ENCODE measurements at places on chromosomes 16 and 17.

DNA sequence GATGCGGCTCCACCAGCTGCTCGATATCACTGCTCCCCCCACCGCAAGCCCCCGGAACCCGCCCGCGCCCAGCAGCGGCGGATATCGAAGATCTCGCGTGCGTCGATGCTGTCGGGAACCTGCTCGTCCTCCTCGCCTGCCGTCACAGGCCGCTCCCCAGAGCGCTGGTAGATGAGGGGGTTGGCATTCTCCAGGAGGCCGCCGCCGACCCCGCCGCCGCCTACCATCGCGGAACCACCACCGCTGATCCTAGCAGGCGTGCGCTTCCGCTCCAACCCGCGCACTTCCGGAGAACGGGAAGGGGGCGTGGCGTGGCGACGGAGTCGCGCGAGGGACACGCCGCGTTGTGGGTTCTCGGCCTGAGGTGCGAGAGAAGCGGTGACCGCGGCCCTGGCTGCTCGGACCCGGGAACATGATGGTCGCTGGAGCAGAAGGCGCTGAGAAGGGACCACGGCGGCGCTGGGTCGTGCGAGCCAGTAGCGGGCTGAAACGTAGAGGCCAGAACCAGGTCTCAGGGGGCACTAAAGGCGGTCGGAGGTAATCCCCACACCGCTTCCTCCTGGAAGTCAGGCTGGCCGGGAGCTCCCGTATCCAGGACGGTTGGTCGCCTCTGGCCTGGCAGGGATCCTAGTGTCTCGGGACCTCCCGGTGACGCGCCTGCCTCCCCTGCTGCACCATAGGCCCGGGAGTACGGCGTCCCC is at the start of gene CIAO2B:
TSS of gene CIAO2B (minus strand) at position 265 of the 701 bp plus-strand sequence. CDS start at position 227, 38 bp downstream.
- DNase-seq, result peak; percentile 85

DNA sequence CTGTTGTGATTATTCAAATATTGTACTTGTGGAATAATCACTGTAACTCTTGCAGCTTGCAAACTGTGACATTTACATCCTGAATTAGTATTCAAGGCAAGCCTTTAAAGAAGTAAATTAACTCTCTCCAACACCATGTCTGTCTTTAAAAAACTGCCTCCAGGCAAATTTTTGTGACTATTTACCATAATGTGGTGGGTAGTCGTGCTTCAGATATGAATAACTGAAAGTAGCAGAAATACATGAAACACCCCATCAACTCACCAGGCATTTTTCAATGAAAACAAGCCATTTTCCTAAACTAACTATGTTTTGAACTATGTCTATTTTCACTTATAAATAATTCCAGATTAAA is 217.4 kb upstream of the PSMD7 start:
- no peak for DNase-seq

DNA sequence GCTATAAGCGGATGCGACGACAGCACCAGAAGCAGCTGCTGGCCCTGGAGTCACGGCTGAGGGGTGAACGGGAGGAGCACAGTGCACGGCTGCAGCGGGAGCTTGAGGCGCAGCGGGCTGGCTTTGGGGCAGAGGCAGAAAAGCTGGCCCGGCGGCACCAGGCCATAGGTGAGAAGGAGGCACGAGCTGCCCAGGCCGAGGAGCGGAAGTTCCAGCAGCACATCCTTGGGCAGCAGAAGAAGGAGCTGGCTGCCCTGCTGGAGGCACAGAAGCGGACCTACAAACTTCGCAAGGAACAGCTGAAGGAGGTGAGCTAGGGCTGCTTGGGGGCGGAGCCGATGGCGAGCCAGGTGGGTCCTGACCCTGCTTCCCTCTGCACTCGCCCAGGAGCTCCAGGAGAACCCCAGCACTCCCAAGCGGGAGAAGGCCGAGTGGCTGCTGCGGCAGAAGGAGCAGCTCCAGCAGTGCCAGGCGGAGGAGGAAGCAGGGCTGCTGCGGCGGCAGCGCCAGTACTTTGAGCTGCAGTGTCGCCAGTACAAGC is 10.1 kb downstream of the HIRIP3 start:
- DNase-seq, result no peak

DNA sequence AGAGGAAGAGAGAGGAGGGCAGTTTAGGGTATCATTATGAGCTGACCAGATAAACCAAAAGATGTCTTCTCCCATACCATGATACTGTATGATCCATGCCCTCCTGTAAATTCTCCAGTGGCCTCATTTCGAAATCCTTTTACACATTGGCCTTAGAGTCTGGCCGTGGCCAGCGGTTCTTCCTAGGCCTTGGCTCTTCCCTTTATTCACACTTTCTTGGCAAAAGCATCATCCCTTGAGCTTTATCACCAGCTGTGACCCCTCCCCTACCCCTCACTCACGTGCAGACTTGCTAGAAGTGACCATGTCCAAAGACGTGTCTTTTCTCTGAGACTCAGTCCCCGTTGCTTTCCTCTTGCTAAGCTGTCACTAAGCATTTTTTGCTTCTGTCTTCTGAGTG is 22.8 kb downstream of the KATNIP start:
- no peak for DNase-seq

GRCh38 chr16:77564791-77565390 is 130.1 kb upstream of the ADAMTS18 start:
- DNase-seq, result no peak

- no peak for DNase-seq
These were observed at the start of gene SLC16A3 for GRCh38 chr17:82228842-82229697. Gene SLC16A3, plus strand, starts transcription at chr17:82229042. Its CDS starts 6,967 bp downstream, at chr17:82236009.

DNA sequence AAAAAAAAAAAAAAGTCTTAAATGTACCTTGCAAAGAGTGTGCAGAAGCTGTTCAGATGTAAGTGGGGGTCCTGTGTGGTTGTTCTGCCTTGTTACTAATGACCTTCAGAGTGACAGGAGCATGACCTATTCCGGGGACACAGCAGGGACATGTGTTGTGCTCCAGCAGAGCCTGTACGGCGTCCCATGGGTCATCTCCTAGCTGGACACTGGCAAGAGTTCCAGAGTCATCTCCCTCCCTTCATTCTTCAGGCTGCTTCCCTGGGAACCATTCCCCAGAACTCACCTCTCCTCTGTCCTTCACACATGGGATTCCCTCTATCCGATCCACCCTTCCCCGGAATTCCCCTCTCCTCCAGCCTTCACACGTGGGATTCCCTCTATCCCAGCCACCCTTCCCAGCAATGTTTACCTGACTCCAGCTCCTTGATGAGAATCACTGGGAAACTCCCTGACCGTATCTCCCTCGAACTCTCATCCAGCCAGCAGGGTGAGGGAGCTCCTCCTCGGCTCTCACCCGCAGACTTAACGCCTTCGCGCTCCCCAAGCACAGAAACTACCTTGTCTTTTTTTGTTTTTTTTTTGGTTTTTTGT is 85.8 kb downstream of the MRM3 start:
- no peak for DNase-seq

DNA sequence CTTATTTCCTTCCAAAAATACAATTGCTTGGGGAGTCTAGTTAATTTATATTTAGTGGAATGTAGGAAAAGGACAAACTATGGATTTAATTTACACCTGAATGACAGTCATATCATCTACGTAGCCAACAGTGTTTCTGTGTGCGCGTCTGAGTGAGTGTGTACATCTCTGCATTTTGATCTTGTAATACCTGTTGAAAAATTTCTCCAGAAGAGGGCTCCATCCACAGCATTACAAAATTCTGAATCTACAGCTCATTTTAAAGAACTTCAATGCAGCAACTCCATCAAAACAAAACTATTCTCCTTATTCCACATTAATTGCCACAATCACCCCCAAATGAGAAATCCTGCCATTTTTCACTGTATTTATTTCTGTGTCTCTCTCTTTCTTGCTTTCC is 3.9 kb downstream of the CDH13 start:
- DNase-seq, result no peak

DNA sequence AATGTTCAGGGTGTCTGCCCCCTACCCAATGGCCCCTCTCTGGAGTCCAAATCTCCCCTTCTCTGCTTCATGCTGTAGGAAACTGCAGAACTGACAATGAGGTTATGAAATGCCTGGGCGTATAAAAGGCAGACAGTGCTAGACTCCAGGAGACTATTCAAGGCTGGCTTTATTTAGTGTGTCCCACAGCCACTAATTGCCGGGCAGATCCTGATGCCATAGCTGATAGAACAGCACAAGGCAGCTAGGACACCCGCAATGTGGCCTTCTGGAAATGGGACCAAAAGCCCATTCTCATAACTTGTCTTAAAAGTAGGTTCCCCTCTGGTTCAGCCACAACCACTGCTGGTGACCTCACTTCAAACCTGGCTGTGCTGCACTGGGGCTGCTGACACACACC is 28.5 kb upstream of the CD300E start:
- DNase-seq, result no peak

- no peak for DNase-seq
These were observed 589 bp upstream of the FBF1 start for GRCh38 chr17:75941442-75941819.

DNA sequence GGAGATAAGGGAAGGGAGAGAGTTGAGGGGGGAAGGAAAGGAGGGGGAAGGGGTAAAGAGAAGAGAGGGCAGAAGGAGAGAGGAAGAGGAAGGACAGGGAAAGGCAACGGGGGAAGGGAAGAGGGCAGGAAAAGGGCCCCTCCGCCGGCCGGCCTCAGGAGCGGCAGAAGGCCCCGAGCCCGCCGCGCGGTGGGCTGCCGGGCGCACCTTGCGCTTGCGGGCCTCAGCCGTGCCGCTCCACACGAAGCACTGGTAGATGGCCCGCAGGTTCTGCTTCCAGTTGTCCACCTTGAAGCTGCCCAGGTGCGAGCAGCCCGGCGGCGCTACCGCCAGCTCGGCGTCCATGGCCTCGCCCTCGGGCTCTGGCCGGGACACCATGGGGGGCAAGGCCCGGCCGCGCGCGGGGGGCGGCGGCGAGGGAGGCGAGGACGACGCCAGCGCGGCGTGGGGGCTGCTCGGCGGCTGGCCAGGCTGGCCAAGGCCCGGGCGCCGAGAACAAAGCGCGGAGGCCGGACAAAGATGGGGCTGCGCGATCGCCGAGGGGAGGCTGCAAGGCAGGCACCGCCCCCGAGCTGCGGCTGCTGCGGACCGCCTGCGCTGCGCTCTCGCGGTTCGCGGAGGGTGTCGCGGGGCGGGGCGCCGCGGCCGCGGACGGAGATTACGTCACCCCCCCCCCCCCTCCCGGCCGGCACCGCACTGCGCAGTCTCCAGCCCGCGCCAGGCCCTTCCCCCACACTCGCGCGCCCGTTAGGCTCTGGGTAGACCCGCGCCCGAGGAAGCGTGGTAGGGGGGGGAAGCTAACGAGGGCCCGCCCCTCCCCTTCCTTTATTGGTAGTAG is at the start of gene USP22:
TSS of gene USP22 (minus strand) at position 554 of the 838 bp plus-strand sequence. CDS start at position 378, 176 bp downstream.
- DNase-seq, result no peak

DNA sequence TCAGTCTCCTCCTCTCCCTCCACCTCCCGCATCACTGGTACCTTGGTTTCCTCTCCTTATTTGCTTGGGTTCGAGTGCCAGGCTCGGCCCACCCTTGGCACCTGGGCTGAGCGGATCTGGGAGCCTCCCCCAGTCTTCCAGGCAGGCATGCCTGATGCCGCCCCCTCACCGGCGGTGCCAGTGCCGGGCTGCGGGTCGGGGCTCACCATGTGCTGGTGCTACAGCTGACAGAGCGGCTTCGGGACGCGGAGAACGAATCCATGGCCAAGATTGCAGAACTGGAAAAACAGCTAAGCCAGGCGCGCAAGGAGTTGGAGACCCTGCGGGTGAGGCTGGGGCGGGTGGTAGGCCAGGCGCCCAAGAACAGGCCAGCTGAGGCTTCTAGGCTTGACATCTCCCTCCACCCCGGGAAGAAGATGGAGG is 19.2 kb downstream of the FMNL1 start:
- no peak for DNase-seq

GRCh38 chr16:424033-424622 is 1.3 kb upstream of the RAB11FIP3 start:
- DNase-seq, result no peak

DNA sequence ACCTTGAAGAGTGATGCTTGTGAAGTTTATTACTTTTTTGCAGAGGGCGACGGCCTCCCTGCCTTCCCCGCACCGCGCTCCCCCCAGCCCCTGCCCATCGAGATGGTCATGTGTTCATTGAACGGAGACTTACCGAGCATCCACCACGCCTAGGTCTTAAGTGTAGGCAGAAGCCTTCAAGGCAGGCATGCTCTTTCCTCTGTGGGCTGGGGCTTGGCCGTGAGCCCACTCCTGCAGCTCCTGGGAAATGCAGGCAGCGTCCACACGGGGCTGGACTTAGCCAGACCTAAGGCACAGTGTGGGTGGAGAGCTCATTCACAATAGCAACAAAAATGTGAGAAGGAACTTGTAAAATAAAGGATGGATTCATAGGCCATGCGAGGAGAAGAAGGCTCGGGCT is 19.2 kb downstream of the RNF213 start:
- DNase-seq, result no peak

- DNase-seq, result no peak
These were observed 22.4 kb upstream of the CBX4 start for GRCh38 chr17:79861413-79862216.

DNA sequence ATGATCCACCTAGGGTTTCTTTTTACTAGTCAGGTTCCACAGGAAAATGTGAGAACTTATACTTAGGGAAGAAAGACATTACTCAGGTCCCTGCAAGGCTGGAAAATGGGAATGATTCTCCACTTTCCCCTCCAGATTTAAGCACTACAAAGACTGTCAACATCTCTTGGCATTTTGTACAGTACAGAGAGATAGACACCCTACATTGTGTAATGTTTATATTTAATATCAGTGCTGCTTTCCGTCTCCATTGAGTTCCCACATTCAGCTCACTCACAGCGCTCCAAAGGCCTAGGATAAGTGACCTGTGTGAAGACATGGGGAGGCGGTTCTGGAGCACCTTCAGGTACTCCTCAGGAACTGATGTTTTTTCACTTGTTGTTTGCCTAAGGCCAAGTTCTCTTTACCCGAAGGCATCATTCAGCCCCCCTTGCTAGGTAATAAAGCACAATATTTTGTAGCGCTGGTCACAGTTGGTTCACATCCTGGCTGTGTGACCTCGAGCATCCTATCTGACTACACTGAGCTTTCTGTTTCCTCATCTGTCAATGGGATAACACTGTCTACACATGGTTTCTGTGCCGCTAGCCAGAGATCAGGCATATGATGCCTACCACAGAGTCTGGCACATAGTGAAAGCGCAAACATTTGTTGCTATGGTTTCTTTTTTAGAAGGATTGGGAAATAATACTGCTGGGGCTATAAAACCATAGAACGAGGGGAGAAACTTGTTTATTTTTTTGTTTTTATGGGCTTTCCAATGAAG is 226.6 kb downstream of the ZFHX3 start:
- no peak for DNase-seq

DNA sequence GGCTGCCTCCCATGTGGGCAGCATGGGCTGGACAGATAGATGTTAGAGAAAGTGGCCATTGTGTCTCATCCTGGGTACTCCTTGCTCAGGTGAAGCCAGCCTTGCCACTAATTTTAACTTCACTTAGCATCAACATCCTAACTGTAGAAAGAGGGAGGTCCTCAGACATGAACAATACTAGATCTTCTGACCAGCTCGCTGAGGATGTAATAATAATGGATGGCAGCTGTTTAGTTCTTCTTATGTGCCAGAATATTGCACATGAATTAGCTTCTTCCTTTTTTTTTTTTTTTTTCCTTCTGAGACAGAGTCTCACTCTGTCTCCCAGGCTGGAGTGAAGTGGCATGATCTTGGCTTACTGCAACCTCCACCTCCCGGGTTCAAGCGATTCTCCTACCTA is 232.4 kb downstream of the CCDC182 start:
- no peak for DNase-seq

GRCh38 chr17:74123350-74123749 is 80.1 kb upstream of the RPL38 start:
- DNase-seq, result no peak

GRCh38 chr16:61645561-61645960 is 390.7 kb downstream of the CDH8 start:
- no peak for DNase-seq

- no peak for DNase-seq
These were observed 7.0 kb upstream of the SPATA20 start for GRCh38 chr17:50539762-50540559.

All from stimulated activated CD4-positive, alpha-beta T cell treated with anti-CD3 and anti-CD28 coated beads, Interleukin-1b, Interleukin-23, amount 100 ng/mL, for 1 hour (primary cell).